Right lobe of liver (tissue), 6 donors: ENCODE measurements at places on chromosomes 4 and X. TPM values are rescaled to one million over a fixed set of nuclear protein-coding genes. Genes with fewer than 3 reads are reported as not detected.

Gene HSFX3
- not detected for total RNA-seq

Gene SPANXN4
- not detected for total RNA-seq

Gene RHOXF2
- total RNA-seq, result not detected

Gene TMEM187
- total RNA-seq, result 10.3 TPM

Gene COX7B2
- not detected for total RNA-seq

Gene TMSB15A
- not detected for total RNA-seq

Gene IBSP
- not detected for total RNA-seq

Gene MAGEE2
- not detected for total RNA-seq

Gene SMIM10
- 0.13 TPM for total RNA-seq

Gene ESX1
- not detected for total RNA-seq

GRCh38 chrX:154004315-154004714 lies 15.4 kb downstream of the IRAK1 start:
- H3K36me3 ChIP-seq, result no peaks in the 10 kb centered on the region
- no peaks in the 10 kb centered on the region for H3K27me3 ChIP-seq
- H3K27ac ChIP-seq, result no peak overlapping the region
- no peak overlapping the region for H3K4me3 ChIP-seq
- DNase-seq, result no peak

GRCh38 chr4:177191586-177191985 lies 118.1 kb upstream of the NEIL3 start:
- H3K36me3 ChIP-seq, result no peaks in the 10 kb centered on the region
- no peaks in the 10 kb centered on the region for H3K4me1 ChIP-seq
- H3K27ac ChIP-seq, result no peak overlapping the region

GRCh38 chr4:24772061-24772705 lies 23.2 kb upstream of the SOD3 start:
- no peak overlapping the region for H3K4me3 ChIP-seq
- no peaks in the 10 kb centered on the region for H3K4me1 ChIP-seq
- DNase-seq, result no peak
- no peak overlapping the region for H3K27ac ChIP-seq

DNA sequence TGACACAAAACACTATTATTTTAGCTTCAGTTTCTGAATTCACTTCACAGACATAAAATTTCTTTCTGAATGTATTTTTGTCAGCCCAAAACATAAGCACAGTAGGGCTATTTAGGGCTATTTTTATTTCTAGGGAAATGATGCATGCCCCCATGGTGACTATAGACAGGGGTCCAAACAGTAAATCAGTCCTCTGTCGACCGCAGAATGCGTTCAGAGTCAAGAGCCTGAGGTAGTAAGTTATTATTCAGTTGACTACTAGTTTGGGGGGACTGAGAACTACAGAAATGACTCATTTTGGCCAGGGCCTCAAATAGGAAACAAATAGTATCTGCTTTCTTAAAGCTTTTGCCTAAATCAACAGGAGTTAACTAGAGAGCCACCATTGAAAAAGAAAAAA lies 414.4 kb downstream of the AFF2 start:
- H3K4me3 ChIP-seq, result no peak overlapping the region
- H3K36me3 ChIP-seq, result no peaks in the 10 kb centered on the region
- no peak for DNase-seq
- H3K27me3 ChIP-seq, result no peaks in the 10 kb centered on the region
- no peaks in the 10 kb centered on the region for H3K4me1 ChIP-seq

GRCh38 chr4:40365766-40366165 lies 30.6 kb downstream of the CHRNA9 start:
- DNase-seq, result no peak
- no peaks in the 10 kb centered on the region for H3K4me1 ChIP-seq
- H3K27me3 ChIP-seq, result no peaks in the 10 kb centered on the region
- no peak overlapping the region for H3K4me3 ChIP-seq
- no peak overlapping the region for H3K27ac ChIP-seq
- no peaks in the 10 kb centered on the region for H3K36me3 ChIP-seq

DNA sequence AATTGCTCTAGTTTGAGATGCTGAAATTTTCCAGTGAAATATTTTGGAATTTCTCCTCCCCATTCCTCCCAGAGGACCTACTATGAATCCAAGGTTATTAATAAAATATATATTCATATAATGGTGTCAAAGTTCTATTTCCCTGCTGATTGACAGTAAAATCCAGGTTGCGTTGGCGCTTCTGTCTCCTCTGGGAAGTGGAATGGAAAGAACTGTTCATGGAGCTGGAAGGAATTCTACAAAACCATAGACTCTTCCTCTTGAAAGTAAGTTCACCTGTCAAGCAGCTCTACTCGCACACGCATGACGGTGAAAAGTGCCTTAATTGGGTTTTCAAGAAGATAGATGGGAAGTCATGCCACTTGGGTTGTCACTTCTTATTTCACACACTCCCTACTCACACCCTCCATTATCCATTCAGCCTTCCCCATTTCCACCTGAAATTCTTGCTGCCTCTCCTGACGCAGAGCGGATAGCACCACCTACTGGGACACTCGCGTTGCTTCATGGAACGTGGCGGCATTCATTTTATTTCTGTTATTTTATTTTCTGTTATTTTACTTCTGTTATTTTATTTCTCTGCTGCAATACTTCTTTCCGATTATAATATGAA lies 351.6 kb downstream of the NLGN4X start:
- no peaks in the 10 kb centered on the region for H3K36me3 ChIP-seq
- no peak overlapping the region for H3K4me3 ChIP-seq
- H3K4me1 ChIP-seq, result no peaks in the 10 kb centered on the region
- no peaks in the 10 kb centered on the region for H3K27me3 ChIP-seq

- H3K27me3 ChIP-seq, result no peaks in the 10 kb centered on the region
- H3K4me3 ChIP-seq, result no peak overlapping the region
- H3K27ac ChIP-seq, result no peak overlapping the region
- no peaks in the 10 kb centered on the region for H3K36me3 ChIP-seq
These were observed 127.3 kb downstream of the TMA16 start for GRCh38 chr4:163621821-163622220.

GRCh38 chr4:144356941-144357381 lies 216.4 kb upstream of the GYPA start:
- no peaks in the 10 kb centered on the region for H3K36me3 ChIP-seq
- H3K27ac ChIP-seq, result no peak overlapping the region
- H3K4me3 ChIP-seq, result no peak overlapping the region
- no peak for DNase-seq
- no peaks in the 10 kb centered on the region for H3K4me1 ChIP-seq
- H3K27me3 ChIP-seq, result no peaks in the 10 kb centered on the region

GRCh38 chr4:141587897-141588296 lies 48.5 kb upstream of the IL15 start:
- DNase-seq, result no peak
- H3K4me3 ChIP-seq, result no peak overlapping the region

- no peaks in the 10 kb centered on the region for H3K27me3 ChIP-seq
- H3K27ac ChIP-seq, result no peak overlapping the region
- no peak for DNase-seq
- no peaks in the 10 kb centered on the region for H3K4me1 ChIP-seq
These were observed 386.6 kb upstream of the CPEB2 start for GRCh38 chr4:14615671-14616070.

- no peaks in the 10 kb centered on the region for H3K27me3 ChIP-seq
- no peaks in the 10 kb centered on the region for H3K36me3 ChIP-seq
- H3K4me3 ChIP-seq, result no peak overlapping the region
- no peaks in the 10 kb centered on the region for H3K4me1 ChIP-seq
- DNase-seq, result no peak
These were observed 1223.7 kb upstream of the AGA start for GRCh38 chr4:178665916-178666315.

DNA sequence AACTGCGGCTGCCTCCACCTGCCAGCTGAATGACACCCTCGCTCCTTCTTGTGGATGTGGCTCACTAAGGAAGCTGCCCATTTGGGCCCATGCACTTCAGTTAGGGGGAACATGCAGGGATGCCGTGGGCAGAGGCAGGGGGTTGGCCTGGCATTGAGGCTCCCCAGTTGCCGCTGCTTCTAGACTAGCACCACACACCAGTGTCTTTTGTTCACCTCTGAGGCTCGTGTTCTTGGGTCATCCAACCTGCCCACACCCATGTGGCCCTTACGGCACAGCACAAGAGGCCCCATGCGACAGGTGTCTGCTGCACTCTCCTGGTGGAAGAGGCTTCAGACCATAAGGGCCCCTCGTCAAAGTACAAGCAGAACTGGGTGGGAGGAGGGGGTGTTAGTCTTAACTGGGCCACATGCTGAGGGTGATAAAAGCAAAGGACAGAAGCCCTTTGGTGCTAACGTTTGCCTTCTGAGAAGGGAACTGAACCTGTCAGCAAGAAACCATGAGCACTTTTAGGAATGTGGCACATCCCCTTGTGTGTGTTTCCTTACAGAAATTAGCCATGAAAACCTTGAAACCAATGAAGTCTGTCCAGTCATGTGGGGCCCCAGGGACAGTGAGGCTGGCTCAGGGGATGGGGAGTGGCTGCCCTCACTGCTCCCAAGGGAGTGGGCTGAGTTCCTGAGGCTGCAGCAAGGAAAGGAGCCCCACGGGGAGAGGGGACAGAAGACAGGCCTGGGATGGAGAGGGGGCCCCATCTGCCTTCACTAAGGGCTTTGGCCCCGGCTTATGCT lies 39.2 kb downstream of the MAP7D3 start:
- no peaks in the 10 kb centered on the region for H3K4me1 ChIP-seq
- DNase-seq, result no peak
- no peaks in the 10 kb centered on the region for H3K27me3 ChIP-seq
- H3K4me3 ChIP-seq, result no peak overlapping the region
- H3K27ac ChIP-seq, result no peak overlapping the region

- H3K27me3 ChIP-seq, result no peaks in the 10 kb centered on the region
- H3K4me3 ChIP-seq, result peak overlapping the region; percentile 20
- peak; percentile 47 for DNase-seq
- peaks cover 55% of the 10 kb centered on the region for H3K4me1 ChIP-seq
These were observed 38.2 kb downstream of the AFF1 start for GRCh38 chr4:86972997-86973396.

- H3K27me3 ChIP-seq, result no peaks in the 10 kb centered on the region
- H3K4me3 ChIP-seq, result no peak overlapping the region
- no peaks in the 10 kb centered on the region for H3K36me3 ChIP-seq
- DNase-seq, result no peak
These were observed 8.2 kb upstream of the TENT5D start for GRCh38 chrX:80412042-80412441.

DNA sequence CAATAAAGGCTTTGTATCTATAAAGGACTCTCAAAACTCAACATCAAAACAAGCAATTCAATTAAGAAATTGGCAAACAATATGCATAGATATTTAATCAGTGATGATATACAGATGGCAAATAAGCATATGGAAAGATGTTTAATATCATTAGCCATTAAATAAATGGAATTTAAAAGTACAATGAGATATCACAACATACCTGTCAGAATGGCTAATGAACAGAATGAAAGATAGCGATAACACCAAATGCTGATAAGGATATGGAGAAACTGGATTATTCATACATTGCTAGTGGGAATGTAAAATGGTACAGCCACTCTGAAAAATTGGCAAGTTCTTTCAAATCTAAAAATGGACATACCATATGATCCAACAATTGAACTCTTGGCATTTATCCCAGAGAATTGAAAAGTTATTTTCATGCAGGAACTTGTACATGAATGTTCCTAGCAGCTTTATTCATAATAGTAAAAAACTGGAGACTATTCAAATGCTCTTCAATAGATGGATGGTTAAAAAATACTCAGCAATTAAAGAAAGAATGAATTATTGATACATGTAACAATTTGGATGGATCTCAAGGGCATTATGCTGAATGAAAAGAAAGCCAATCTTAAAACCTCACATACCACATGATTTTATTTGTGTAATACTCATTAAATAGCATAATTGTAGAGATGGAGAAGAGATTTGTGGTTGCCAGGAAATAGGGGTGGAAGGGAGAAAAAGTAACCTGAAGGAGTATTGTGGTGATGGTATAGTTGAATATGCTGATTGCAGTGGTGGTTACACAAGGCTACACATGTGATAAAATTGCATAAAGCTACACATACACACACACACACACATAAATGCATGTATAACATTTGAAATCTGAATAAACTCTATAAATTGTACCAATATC lies 45.9 kb upstream of the ALG13 start:
- H3K27me3 ChIP-seq, result no peaks in the 10 kb centered on the region
- no peaks in the 10 kb centered on the region for H3K36me3 ChIP-seq
- H3K27ac ChIP-seq, result no peak overlapping the region
- no peak for DNase-seq

DNA sequence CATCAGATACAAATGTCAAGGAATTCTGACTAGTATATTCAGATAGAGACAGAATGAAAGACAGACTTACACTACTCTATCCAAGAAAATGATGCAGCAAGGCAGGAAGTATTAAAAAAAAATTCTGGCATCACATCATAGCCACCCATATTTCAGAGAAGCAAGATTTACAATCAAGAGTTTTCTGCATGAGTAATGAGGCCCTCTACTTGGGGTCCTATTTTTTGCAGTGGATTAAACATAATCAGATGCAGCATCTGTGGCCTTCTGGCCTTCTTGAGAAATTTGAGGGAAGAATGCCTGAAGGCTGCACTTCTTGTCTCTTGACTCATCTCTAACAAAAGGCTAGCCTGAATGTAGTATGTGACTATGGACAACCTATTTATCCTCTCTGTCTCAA lies 48.2 kb upstream of the SLIT2 start:
- no peak overlapping the region for H3K4me3 ChIP-seq
- no peak for DNase-seq
- H3K27me3 ChIP-seq, result no peaks in the 10 kb centered on the region
- H3K4me1 ChIP-seq, result no peaks in the 10 kb centered on the region
- H3K36me3 ChIP-seq, result no peaks in the 10 kb centered on the region

DNA sequence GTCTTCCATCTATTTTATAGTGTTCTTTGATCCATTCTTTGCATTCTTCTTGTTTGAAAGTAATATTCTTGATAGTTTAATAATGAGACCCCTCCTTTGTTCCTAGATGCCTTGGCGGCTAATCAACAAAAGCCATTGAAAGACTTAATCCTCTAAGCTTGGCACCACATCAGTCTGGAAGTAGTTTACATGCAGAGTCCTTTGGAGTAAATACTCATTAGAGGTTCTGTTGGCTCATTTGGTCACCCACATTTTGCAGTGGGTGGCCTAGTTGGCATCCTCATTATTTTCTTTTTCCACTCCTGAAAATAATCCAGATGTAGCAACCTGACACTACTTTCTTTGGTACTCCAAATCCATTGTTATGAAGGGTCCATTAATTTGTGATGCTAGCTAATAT lies 64.5 kb downstream of the DKK2 start:
- no peaks in the 10 kb centered on the region for H3K36me3 ChIP-seq
- no peak for DNase-seq
- no peaks in the 10 kb centered on the region for H3K27me3 ChIP-seq
- no peak overlapping the region for H3K27ac ChIP-seq
- H3K4me3 ChIP-seq, result no peak overlapping the region

- no peaks in the 10 kb centered on the region for H3K27me3 ChIP-seq
- H3K27ac ChIP-seq, result no peak overlapping the region
- no peak overlapping the region for H3K4me3 ChIP-seq
- peak; percentile 28 for DNase-seq
- H3K36me3 ChIP-seq, result no peaks in the 10 kb centered on the region
These were observed 32.3 kb upstream of the CXCL8 start for GRCh38 chr4:73707918-73708577.
